ENCODE measurements at places on chromosomes 12 and 14.

DNA sequence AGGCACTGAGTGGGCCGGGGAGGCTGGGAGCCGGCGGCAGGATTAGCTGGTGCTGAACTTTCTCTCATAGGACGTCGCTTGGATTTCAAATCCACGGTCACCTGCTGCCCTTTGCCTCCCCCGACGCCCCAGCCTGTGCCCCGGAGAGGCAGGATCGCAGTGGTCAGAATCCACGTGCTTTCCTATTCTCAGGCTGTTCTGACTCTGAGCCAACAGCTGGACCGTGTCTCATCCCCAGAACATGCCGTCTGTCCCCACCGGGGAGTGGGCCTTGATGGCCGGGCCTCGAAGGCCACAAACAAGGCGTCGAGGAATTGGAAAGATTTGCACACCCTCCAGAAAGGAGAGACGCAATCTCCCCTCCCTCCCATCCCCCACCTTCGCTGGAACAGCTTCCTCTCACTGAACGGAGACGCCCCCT, 18.5 kb upstream of the MLXIP start:
- DNase-seq, result no peak

DNA sequence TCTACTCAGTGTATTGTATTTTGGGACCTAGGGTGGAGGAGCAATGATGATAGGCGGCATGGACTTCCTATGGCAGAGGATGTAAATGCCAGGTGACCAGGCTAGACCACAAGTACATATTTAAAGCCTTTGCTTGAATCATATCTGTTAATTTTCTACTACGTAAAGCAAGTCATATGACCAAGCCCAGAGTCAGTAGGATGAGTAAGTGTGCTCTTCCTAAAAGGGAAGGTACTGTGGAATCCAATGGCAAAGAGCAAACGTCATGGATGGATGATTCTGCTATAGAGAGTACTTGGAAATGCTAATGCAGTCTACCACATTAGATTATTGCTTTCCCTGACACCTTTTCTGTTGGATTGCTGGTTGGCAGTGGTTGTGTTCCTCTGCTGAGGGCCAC, 16.8 kb downstream of the GPATCH2L start:
- DNase-seq, result no peak

GRCh38 chr14:57274551-57274950, 5.8 kb downstream of the AP5M1 start:
- peak; percentile 39 for DNase-seq

- DNase-seq, result no peak
These were observed 468.0 kb upstream of the SYT1 start for GRCh38 chr12:78396538-78396937.

DNA sequence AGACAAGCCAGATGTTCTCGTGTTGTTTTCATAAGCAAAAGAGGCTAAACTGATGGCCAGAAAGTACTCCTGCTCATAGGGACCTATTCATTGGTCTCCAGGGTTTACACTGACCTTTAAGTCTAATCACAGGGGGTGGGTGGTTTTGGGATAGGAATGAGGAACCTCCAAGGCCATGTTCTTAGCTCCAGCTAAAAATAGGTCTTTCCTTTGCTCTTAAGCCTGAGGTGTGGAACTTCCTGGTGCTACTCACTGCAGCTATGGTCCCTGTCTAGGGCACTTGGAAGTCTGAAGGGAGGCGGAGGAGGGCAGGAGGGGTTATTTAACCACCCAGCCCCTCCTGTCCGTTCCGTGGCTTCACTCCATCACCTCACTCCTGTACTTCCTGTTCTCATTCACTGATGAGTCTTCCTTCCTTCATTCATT, 18.6 kb downstream of the GPRC5A start:
- peak; percentile 97 for DNase-seq

DNA sequence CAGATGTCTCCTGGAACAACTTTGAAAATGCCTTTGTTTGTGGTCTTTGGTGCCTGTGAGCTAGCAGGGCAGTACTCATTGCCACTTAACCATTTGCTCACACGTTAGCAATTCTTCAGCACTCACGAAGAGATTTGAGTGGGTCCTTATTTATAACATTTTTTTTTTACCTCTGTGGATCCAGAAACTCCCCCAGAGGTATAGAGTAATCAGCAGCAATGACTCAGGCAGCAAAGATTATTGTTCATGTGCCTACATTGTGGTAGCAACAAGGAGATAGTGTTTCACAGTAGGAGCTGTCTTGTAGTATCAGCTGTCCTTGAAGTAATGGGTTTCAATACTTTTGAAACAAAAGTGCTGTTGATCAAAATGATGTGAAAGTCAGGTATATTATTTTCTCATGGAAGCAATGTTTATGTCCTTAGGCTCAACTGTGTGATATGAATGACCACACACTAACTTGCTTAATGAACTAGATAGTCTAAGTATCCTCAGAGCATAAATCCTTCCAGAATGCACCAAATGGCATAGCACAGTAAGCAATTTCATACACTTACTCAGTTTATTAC, 304.1 kb downstream of the EGLN3 start:
- DNase-seq, result peak; percentile 59

GRCh38 chr12:32988982-32989381, 92.4 kb upstream of the PKP2 start:
- no peak for DNase-seq

- DNase-seq, result no peak
These were observed 629.3 kb upstream of the MDGA2 start for GRCh38 chr14:48304729-48305128.

DNA sequence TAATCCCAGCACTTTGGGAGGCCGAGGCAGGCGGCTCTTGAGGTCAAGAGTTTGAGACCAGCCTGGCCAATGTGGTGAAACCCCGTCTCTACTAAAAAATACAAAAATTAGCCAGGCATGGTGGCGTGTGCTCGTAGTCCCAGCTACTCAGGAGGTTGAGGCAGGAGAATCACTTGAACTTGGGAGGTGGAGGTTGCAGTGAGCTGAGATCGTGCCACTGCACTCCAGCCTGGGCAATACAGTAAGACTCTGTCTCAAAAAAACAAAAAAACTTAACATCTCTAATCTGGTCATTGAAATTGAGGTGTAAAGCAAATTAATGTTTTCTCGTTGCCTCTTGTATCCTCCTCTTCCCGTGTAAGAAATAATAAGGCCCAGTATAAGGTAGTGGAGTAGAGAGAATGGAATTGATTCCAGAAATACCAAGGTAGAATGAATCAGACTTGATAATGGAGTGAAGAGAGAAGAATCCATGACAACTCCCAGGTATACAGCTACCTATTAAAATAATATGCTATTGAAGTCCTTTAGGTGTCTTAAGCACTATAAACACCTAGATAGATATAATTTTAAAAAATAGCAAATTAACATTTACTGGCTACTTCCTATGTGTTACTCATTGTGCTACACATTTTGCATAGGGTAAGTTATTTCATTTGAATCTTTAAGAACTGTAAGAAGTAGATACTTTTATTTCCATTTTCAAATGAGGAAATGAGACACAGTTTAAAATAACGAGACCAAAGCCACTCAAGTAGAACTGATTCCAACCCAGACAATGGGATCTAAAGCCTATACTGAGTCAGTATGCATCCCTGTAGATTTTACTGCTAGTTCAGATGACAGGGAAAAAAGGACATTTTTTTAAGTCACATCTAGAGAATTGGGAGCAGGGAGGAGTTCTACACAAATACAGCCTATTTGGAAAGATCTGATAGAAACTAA, 23.2 kb downstream of the RAP1B start:
- DNase-seq, result no peak

GRCh38 chr14:67837011-67837624, 17.5 kb downstream of the RAD51B start:
- peak; percentile 91 for DNase-seq

- no peak for DNase-seq
These were observed 52.3 kb upstream of the BCL11B start for GRCh38 chr14:99324291-99324690.

- DNase-seq, result no peak
These were observed 61.3 kb upstream of the RD3L start for GRCh38 chr14:104003616-104004015.

DNA sequence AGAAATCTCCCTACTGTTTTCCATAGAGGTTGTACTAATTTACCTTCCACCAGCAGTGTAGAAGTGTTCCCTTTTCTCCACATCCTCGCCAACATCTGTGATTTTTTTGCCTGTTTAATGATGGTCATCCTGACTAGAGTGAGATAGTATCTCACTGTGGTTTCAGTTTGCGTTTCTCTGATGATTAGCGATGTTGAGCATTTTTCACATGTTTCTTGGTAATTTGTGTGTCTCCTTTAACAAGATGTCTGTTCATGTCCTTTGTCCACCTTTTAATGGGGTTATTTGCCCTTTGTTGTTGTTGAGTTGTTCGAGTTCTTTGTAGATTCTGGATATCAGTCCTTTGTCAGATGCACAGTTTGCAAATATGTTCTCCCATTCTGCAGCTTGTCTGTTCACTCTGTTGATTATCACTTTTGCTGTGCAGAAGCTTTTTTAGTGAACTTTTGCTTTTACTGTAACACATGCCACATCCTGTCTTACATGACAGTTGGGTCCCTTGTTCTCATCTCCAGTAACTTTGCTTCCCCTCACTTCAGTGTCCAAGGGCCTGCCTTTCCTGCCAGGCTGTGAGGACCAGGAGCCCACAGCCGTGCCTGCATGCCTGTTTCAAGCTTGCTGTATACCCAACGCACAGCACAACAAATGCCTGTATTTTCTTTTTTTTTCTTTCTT, 64.9 kb downstream of the SPRING1 start:
- DNase-seq, result no peak

GRCh38 chr12:1184402-1184801, 193.4 kb downstream of the ERC1 start:
- peak; percentile 13 for DNase-seq

DNA sequence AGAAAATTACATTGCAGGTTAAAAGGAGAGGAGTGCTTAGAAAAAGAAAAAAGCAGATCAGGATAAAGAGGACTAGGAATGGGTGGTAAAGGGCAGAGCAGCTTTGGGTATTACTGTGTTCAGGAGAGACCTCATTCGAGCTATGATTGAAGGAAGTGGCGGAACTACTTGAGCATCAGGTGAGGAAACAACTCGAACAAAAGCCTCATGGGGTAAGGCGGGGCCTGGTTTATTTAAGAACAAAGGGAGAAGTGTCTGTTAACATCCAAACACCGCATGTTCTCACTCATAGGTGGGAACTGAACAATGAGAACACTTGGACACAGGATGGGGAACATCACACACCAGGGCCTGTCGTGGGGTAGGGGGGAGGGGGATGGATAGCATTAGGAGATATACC, 444.6 kb upstream of the CCDC196 start:
- no peak for DNase-seq

- DNase-seq, result no peak
These were observed 7.5 kb downstream of the PSMC1 start for GRCh38 chr14:90263748-90264449.

DNA sequence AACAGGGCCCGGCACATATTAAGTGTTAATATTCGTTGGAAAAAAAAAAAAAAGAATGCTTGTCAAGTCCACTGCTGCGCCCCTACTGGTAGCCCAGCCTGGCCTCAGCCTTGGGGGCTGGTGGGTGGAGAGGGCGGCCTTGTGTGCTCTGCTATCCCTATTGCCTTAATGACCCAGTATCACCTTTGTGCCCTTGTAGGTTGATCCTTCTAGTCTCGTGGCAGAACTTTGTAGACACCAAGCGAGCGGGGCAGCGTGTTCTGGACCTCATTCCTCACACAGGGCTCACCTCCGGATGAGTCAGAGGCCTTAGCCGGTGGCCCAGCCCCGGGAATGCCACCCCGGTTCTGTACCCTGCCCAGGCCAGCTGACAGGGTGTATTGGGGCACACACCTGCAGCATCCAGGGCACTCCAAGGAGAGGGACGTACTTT, 1.8 kb upstream of the RCOR1 start:
- peak; percentile 46 for DNase-seq

DNA sequence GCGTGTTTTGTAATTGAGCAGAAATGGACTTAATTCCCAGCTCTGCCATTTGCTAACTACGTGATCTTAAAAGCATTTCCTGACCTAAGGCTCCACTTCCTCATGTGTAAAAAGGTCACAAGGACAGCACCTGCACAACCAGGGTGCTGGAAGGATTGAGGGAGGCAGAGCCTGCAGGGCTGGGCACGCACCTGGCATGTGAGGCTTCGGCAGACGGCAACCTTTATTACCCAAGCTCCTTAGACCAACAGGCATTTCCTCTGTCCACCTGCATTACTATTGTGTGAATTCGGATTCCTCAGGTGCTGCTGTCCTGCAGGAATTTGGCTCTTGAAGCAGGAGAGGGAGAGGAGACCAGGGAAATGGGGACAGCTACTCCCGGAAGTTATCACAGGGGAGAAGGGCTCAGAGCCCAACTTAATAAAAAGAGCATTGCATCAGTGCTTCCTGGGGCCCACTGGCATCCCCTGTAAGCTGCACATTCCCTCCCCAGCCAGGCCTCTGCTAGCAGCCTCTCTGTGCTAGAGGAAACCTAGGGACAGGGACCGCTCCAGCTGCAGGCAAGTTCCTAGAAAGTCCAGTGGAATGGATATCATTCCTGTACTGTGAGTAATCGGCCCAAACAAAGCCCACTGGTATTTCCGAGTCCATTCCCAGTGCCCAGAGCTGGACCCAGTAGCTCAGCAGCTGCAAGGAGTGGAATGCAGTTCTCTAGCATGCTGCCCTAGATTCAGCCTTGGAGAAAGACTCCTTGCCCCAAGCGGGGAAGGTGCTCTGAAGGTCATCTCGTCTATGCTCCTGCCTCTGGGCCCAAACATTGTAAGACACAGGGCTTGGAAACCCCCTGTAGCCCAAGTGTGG, 157.1 kb upstream of the CCND2 start:
- peak; percentile 48 for DNase-seq

DNA sequence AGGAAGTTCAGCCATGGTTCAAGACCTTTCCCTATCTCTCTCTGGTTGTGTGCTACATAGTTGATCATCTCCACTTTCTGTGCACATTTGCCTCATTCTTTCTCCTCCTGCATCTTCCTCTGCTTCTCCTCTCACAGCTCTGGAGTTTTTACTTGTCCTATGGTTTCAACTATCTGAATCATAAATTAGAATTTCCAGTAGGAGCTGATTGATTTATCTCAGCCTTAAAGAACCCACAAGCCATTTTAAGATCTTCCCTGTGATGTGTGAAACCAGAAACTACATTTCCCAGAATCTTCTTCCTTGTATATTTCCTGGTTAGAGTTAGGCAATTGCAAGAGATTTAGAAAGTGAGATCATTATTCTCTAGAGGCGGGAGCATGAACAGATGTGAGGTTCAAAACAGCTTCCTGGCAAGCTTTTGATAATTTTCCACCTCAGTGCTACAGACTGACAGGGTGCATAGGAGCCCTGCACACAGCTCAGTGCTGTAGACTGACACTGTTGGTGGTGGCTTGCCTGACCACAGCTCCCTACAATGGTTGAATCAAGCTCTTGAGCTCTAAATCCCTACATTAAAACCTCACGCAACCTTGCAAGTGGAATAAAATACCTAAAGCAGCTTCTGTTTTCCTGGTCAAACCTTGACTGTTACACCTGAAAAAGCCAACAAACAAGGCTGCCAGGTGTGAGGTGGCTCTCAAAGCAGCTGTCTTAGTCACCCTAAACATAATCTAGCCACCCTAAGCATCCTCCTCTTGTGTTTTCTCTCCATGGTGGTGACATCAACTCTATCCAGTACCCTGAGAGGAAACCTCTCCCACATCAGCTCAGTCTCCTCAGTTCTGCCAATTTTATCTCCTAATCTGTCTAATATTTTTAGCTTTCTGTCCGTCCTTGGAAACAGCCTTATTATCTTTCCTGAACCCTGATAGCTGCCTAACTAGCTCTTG, 21.5 kb upstream of the IFNG start:
- peak; percentile 1 for DNase-seq
